Mucosa of gallbladder (tissue), 1 donor: ENCODE measurements at places on chromosomes 7 and 10. TPM values are rescaled to one million over a fixed set of nuclear protein-coding genes. Genes with fewer than 3 reads are reported as not detected.

The HHEX gene
- 69.2 TPM for total RNA-seq

The AKR1C1 gene
- 48.7 TPM for total RNA-seq

The SPDYE16 gene
- total RNA-seq: not detected

The DNAJC12 gene
- 11.7 TPM for total RNA-seq

The BTBD16 gene
- 1.2 TPM for total RNA-seq

The MYOZ1 gene
- 0.52 TPM for total RNA-seq

The GSDME gene
- 15.7 TPM for total RNA-seq

The CCL24 gene
- total RNA-seq: 0.92 TPM

The CYP3A5 gene
- total RNA-seq: 223 TPM

The SLC39A12 gene
- not detected for total RNA-seq

The HACD1 gene
- total RNA-seq: 17.0 TPM

The TMEM270 gene
- total RNA-seq: not detected

The ZNF736 gene
- 32.4 TPM for total RNA-seq

The C10orf62 gene
- total RNA-seq: 1.0 TPM

The AOAH gene
- 17.0 TPM for total RNA-seq

The TMEM178B gene
- total RNA-seq: 3.5 TPM

The RHOBTB1 gene
- total RNA-seq: 16.8 TPM

The EVX1 gene
- not detected for total RNA-seq

The RBM33 gene
- total RNA-seq: 59.1 TPM

The ZNF503 gene
- total RNA-seq: 15.9 TPM

The ANXA8L1 gene
- total RNA-seq: not detected

The DRGX gene
- not detected for total RNA-seq
